M059J (cell line): ENCODE measurements at places on chromosomes 3 and 15.

DNA sequence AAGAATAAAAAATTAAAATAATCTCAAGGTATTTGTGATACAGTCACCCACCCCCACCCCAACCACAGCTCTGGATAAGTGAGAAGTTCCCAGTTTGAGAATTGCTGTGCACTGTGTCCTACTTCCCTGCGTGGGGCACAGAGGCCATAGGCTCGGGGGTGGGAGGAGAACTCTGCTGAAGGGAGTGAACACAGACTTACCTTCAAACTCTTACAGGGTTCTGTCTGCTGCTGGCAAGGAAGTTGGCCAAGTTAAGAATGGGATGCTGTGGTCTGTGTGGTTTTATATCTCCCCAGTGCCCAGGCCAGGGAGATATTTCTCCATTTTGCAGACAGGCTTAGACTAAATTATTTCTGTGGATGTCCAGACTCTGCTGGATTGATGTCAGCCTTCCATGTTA, 37.6 kb downstream of the SPTSSB start:
- DNase-seq: no peak

- DNase-seq: peak; percentile 61
Observed at GRCh38 chr3:139173372-139174108, 128.8 kb upstream of the PRR23C start.

DNA sequence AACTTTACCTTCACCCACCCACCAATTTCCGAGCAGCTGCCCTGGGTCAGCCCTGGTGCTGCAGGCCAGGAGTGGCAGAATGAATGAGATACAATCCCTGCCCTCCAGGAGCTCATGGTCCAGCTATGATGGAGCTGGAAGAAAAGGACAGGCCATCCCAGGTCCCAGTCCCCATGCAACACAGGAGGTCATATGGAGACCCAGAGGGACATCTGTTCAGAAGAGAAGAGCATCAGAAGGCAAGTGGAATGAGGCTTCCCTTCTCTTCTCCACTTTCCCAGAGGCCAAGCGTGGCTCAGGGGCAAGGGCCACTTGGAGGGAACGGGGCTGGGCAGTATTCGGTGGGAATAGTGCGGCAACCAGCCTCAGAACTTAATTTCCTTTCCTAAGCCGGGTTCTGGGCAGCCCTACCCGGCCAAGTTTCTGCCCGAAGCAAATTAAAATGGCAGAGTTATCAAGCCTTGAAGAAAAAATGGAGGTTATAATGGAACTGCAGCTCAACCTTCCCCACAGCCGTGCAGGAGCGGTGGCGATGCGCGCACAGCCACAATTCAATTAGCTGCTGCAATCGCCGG, 35.9 kb downstream of the TLE3 start:
- no peak for DNase-seq

DNA sequence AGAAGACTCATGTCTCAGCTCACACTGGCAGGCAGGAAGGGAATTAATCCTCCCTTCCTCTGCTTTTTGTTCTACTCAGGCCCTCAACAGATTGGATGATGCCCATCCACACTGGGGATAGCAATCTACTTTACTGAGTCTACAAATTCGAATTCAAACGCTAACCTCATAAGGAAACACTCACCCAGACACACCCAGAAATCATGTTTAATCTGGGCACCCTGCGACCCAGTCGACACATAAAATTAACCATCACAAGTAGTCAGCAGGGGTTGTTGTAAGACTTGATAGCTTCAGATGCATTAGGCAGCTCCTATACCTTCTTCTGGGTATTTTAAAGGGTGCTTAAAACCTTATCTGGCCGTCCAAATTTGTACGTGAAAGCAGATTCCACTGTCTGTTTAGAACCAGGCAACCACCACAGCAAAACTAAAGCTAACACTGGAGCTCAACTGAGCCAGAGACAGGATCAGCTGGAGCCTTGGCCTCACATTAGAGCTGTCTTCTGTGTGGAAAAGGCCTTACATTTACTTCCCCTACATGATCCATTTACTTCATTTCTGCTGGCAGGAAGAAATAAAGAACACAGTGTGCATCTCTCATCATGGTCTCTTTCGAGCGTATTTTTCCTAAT, 407.3 kb upstream of the PPP2R3A start:
- no peak for DNase-seq

DNA sequence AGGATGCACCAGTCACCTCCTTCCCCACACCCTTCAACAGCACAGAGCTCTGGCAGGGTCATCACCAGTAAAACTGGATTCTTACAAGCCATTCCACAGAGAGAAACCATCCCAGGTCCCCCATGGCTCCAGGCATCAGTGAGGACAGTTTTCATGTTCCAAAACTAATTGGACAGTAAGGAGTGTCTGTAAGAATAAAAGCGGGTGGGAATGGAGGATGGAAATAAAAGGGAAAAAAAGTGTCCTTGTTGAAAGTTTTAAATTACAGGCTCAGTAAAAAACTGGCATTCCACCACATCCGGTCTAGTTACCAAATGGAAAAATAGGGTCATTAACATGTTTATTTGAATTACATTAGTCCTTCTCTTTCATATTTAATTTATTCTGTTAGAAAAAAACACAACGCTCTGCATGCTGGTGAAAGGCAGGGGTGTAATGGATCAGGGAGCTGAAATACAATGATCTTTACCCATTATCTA, 117.4 kb downstream of the TIGIT start:
- peak; percentile 94 for DNase-seq

- DNase-seq: peak; percentile 12
Observed at GRCh38 chr3:88019024-88019423, 39.8 kb downstream of the CGGBP1 start.

DNA sequence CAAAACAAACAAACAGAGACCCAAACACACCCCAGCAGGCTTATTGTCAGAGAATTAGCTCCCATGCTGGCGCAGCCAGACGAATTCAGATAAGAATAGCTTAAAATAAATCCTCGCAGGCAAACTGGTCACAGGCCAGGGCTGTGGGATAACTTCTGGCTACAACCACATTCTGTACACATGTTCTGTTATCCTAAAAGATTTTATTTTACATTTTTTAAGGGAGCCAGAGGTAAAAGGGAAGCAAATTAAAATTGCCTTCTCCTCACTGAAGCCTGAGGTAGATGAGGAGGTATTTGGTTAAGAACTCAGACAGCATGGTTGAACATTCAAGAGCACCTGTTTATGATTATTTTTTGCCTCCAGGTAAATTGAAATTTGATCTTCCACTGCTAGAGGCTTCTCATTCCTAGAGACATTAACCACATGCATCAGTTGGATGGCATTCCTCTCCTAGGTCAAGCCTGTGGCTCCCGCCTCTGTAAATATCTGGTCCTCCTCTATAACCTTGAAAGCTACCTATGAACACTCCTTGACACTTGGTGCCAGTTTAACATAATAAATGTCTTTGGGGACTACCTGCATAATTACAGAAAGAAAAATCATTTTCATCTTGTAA, 190.3 kb downstream of the SATB1 start:
- peak; percentile 51 for DNase-seq

GRCh38 chr3:116093374-116093773, 351.9 kb downstream of the LSAMP start:
- DNase-seq: no peak

DNA sequence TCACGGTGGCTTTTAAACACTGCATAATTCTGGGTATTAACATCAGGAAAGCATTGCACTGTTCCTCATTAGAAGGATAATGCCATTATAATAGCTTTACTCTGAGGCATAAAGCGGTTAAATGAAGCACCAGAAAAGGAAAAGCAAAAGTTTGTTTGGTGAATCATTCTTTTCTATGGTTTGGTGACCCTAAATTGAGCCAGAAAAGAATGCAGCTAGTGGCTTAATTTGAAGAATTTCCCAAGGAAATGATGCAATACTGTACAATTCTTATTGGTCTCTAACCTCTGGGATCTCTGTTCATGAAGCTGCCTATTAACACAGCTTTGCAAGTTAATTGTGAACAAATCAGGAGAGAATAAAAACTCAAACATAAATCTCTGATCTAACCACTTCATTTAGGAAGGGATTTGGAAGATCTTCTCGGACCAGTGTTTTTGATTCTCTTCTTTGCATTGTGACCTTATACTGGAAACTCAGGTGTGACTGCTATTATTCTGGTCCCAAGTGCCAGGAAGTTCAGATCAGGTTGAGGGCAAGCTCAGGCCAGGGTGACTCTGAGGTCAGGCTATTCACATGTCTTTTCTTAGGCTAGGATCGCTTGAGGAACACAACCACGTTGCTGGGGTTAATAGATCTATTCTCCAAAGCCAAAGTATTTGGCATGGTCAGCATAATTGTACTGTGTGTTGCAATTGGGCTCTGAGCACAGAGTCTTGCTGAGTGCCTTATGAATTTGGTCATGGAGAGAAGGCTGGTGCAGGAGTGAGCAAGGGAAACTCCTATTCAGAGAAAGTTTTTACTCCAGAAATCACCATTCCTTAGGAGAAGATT, 11.3 kb upstream of the DLG1 start:
- peak; percentile 98 for DNase-seq

- DNase-seq: peak; percentile 20
Observed at GRCh38 chr15:42510258-42511006, 15.0 kb downstream of the SNAP23 start.

DNA sequence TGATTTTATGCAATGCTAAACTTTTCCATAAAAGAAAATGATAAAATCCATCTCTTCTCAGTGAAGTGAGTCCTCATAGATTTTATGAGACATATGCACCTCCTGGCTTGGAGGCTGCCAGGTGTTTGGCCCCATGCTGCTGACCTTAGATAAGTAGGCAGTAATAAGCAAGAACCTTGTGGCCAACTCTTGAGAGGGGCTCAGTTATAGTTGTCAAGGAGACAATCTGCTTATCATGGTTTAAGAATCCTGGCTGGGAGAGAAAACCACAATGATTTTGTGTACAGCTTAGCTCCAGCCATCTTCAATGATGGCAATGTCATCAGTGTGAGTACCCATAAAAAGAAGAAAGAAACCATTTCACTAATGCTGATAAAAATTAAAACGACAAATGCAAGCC, 252.1 kb downstream of the CPNE4 start:
- DNase-seq: no peak

DNA sequence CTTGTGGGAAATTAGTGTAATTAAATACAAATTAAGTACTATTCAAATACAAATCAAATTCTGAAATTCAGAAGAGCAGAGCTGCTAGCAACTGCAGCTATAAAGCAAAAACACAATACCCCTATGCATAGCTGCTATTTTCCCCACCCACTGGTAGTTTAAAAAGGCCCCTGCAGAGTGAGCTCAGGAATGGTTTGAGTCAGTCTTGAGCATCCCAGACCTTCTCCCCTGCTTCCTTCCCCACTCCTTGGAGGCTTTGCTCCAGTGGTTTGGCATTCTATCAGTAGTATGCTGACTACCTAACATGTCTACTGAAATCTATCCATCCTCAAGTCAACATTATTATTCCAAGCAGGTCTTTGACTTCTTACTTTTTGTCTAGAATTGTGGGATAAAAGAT, 53.0 kb downstream of the EFHB start:
- DNase-seq: no peak

- no peak for DNase-seq
Observed at GRCh38 chr3:154943981-154944380, 136.1 kb upstream of the MME start.

DNA sequence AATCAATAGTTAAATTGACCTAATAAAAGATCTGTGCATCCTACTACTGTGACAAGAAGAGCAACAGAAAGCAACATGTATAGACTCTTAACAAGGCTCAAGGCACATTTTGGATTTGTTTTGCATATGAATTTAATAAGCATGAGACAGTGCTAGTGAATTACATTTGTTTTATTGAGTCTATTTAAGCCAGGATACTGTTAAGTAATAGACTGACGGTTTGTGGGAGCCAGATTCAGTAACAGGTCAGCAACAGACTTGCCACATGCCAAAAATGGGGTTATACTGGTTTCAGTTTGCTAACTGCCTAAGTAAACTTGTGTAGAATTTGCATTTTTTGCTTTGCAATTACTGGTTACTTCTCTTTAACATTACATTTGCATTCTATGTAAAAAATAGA, 54.0 kb downstream of the MBNL1 start:
- no peak for DNase-seq

DNA sequence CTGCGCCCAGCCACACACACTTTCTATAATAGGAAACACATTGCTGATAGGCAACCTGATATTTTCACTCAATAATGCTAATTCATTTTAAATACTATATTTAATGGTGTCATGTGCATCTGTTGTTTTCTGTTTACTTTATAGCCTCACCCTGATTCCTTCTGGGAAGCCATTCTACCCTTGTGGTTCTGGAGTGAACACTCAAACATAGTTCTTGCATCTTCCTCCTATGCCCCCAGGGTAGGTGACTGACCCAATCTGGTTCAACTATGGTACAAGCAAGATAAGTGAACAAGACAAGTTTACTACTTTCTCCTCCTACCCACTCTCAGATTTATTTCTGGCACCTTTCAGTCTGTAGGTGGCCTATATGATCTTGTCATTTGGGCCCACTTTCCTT, 4.3 kb upstream of the SCG3 start:
- DNase-seq: peak; percentile 22

DNA sequence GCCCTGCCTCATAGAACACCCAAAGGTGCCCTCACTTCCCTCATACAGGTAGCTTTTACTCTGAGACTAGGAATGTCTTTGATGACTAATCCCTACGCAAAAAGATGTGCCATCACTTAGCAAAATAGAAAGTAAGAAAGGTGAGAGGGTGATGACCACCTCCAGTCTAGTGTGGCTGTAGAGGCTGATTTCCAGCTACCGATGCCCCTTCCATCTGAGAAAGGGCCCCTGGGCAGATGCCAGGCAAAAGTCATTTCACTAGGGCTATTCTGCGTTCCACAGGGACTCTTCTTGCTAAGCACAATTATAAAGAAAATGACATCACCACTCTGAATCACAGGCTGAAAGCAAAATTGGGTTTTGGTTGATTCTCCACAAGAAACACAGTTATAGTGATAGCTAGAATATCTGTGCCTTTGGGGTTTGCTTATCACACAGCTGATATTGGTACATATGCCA, 77.4 kb downstream of the RBPMS2 start:
- DNase-seq: peak; percentile 34

DNA sequence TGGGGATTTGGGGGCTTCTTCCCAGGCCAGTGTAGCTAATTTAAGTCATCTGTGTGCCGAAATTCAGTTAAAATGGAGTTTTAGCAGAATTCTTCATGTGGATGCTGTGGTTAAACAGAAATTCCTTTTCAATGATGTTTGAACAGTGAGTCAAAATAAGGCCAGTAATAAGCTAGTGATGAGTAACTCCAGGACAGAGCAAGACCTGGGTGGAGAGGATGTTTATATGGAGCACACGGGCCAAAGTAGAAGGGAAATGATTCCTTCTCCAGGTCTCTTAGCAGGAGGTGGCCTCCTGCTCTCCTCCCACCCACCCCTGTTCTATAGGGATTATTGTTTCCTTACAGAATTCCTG, 31.9 kb upstream of the UACA start:
- DNase-seq: peak; percentile 95
